ENCODE measurements at places on chromosomes 6 and 20. TPM values are rescaled to one million over a fixed set of nuclear protein-coding genes. Genes with fewer than 3 reads are reported as not detected.

Gene BPI
- not detected for total RNA-seq

DNA sequence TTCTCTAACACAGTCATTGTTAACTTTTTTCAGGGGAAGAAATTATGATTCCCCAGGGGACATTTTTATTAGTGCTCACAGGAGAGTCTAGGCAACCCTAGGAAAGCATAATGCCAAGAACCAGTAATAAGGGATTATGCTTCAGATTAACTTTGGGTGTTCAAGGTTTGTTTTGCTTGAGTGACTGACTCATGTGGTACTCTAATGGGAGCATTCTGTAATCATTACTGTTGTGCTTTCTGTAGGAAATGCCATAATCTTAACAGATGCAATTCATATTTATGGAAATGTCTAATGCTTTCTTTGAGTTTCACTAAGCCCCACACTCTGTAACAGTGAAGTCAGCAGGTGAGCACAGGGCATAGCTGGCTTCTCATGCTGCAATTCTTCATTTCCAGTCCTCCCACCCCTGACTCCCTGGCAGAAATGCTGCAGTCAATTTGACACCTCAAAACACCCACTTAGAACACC, 263.4 kb upstream of the MAN1A1 start:
- DNase-seq: no peak

DNA sequence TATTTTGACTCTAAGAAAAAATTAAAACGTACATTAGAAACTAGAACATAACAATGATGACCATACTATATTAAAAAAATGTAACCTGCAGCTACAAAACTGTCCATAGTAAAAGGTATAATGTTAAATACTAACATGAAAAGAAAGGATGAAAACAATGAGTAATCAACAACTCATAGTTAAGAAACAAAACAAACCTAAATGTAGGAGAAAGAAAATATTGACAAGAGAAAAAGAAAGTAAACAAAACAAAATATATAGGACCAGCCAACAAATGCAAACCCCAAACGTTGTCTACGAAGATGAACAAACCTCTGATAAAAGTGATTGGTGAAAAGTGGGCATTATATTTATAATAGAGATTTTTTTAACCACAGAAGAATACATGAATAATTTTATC, 41.1 kb upstream of the ADGRG6 start:
- DNase-seq: no peak

- DNase-seq: no peak
These were observed 78.4 kb downstream of the ADTRP start for GRCh38 chr6:11700118-11700718.

GRCh38 chr6:97423190-97423589, 140.2 kb upstream of the MMS22L start:
- DNase-seq: no peak
